ENCODE measurements at places on chromosomes 6 and 20.

- H3K4me3 ChIP-seq = no peak overlapping the region
- H3K36me3 ChIP-seq = no peaks in the 10 kb centered on the region
- H3K27me3 ChIP-seq = no peaks in the 10 kb centered on the region
- no peak for DNase-seq
Observed at GRCh38 chr6:112951829-112952228, 604.7 kb downstream of the RFPL4B start.

- H3K36me3 ChIP-seq = no peaks in the 10 kb centered on the region
- DNase-seq = no peak
- no peaks in the 10 kb centered on the region for H3K27me3 ChIP-seq
- no peak overlapping the region for H3K4me3 ChIP-seq
- no peak overlapping the region for H3K27ac ChIP-seq
Observed at GRCh38 chr6:14754751-14755513, 490.9 kb upstream of the JARID2 start.

DNA sequence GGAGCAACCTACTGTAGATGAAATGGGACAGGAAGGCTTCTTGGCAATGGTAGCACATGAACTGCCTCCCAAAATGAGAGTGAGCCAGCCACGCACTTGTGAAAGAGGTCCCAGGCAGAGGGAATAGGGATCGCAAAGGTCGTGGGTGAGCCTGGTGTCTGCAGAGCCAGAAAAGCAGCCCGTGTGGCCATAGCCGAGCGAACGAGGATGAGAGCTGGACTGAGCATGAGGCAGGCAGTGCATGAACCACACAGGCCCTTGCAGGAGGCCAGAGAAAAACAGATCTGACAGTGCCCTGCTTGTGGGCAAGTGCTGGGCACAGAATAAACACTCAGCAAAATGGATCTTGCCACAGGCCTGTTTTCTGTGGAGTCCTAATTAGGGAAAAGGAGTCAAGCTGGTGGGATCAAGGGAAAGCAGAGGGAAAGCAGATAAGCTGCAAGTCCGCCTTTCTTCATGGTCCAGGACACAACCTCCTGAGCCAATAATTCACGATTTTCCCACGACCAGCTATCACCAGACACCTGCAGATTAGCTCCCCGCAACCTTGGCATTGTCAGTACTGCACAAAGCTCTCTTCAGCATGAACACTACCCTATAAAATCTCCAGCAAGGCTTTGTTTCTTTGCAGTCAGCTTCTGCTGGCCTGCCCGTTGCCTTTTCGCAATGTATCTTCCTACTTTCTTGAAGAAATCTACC, 44.0 kb downstream of the GCNT2 start:
- H3K27ac ChIP-seq = no peak overlapping the region
- H3K27me3 ChIP-seq = no peaks in the 10 kb centered on the region
- no peaks in the 10 kb centered on the region for H3K36me3 ChIP-seq
- no peak overlapping the region for H3K4me3 ChIP-seq
- H3K4me1 ChIP-seq = no peaks in the 10 kb centered on the region

DNA sequence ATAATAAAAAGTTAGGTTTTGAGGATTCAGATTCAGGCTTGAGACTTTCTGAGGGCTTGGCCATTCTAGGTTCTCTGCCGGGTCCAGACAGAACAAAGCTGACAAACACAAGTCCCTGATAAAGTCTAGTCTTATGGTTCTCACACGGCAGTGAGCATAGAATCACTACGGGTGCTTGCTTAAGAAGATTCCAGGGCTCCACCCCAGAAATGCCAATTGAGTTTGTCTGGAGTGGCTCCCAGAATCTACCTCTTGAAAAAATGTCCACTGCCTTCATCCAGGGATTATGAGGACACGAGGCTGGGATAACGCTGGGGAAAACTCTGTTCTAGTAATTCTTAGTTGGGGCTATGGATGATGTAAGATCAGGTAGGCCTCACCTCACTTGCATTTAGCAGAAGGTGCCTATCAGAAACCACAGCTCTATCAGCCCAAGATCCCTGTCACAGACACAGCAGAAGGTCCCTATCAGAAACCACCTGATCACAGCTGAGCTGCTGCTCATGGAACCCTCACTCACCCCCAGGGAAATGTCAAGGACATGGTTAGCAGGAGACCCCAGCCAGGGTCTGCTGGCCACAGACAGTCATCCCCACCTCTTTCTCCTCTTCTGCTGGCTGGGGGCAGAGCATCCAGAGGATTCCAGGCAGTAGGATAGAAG, 52.3 kb downstream of the RAB44 start:
- no peak overlapping the region for H3K27ac ChIP-seq
- no peak for DNase-seq
- no peaks in the 10 kb centered on the region for H3K27me3 ChIP-seq
- H3K4me3 ChIP-seq = no peak overlapping the region

DNA sequence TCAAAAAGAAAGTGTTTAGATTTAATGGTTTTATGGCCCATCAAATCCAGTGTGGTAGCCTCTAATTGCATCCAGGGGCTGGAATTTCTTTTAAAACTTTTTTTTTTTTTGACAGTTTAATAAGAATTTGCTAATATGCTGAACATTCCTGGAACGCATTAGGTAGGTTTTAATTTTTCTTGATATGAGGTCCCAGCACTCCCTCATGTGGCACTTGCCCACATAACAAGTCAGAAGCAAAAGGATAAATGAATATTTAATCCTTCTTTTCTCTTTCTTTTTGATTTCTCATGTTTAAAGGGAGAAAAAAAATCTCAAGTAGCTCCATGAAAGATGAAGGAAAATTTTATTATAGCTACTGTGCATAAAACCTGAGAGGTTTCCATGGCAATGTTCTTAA, 13.5 kb downstream of the HAO1 start:
- peak; percentile 30 for DNase-seq
- H3K4me3 ChIP-seq = no peak overlapping the region
- H3K27ac ChIP-seq = no peak overlapping the region
- no peaks in the 10 kb centered on the region for H3K27me3 ChIP-seq
- H3K36me3 ChIP-seq = no peaks in the 10 kb centered on the region
- H3K4me1 ChIP-seq = no peaks in the 10 kb centered on the region

DNA sequence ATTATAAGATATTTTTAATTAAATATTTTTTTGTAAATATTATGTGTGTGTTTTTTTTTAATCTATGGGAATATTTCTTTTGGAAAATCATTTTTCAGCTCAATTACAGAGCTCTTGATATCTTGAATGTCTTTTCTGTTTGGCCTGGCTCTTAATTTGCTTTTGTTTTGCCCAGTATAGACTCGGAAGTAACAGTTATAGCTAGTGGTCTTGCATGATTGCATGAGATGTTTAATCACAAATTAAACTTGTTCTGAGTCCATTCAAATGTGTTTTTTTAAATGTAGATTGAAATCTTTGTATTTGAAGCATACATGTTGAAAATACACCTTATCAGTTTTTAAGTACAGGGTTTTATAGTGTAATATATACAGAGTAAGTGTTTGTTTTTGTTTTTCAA, 2.6 kb downstream of the ID4 start:
- H3K4me1 ChIP-seq = no peaks in the 10 kb centered on the region
- peak overlapping the region; percentile 66 for H3K4me3 ChIP-seq
- no peak overlapping the region for H3K27ac ChIP-seq
- H3K27me3 ChIP-seq = no peaks in the 10 kb centered on the region
- DNase-seq = no peak

DNA sequence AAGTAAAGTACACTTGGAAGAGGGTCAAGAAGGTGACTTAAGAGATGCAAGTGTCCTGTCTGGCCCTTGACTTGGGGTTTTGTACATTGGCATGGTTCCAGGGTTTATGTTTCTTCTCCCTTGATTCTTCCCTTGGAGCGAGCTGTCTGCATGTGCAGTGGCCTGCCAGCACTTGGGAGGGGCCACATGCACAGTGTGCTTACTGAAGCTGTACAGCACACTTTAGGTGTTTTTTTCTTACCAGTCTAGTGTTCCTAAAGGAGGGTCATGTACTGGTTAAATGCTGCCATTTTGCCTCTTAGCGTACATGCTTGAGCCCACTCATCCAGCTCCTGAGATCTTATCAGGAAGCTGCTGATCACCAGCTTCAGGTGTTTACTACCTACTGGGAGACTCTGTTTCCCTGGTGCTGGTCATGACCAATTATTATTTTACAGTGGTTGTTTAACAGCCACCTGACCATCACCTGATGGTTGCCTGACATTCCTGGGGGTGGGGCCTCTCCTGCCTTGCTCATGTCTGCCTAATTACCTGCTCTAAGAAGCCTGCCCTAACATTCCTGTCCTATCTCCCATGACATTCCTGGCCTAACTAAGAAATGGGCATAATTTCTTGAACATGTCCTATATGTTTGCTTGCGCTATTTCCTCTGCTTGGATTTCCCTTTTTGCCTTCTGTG, 182.9 kb downstream of the MCHR2 start:
- DNase-seq = no peak
- H3K36me3 ChIP-seq = no peaks in the 10 kb centered on the region
- H3K27ac ChIP-seq = no peak overlapping the region

DNA sequence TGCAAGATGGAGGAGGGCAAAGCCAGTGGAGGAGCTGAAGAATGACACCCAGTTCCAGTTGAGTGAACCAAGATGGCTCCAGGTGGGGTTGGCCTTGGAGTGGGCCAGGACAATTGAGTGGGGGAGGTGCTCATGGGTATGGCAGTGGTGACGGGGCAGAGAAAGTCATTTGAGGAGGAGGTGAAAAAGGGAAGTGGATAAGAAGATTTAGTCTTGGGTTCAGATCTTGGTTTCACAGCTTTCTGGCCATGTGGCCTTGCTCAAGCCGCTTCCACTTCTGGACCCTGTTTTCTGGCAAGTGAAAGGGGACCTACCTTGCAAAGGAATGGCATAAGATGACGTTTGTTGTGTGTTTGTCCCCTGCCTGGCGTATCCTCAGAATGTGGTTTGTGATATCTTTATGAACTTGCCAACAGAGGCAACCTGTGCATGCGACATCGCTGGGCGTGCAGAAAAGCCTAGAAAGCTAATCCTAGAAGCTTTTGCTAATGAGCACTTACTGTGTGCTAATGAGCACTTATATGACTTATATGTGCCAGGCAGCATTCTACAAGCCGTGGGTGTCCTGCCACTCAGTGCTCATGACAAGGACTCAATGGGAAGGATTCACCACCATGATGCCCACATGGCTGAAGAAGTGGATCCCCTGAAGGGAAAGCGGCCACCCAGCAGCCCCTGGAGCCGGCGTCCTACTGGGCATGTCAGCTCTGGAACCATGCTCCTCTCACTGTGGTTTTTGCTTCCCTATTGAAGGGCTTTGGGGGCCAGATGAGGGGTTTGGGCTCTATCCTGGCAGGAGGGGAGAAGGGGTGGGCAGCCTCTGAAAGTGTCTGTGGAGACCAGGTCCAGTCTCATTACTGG, 23.6 kb upstream of the STX16 start:
- no peaks in the 10 kb centered on the region for H3K27me3 ChIP-seq
- no peak overlapping the region for H3K27ac ChIP-seq
- H3K36me3 ChIP-seq = no peaks in the 10 kb centered on the region
- H3K4me3 ChIP-seq = no peak overlapping the region

- H3K36me3 ChIP-seq = no peaks in the 10 kb centered on the region
- no peak overlapping the region for H3K27ac ChIP-seq
- no peaks in the 10 kb centered on the region for H3K4me1 ChIP-seq
- H3K4me3 ChIP-seq = no peak overlapping the region
- H3K27me3 ChIP-seq = no peaks in the 10 kb centered on the region
Observed at GRCh38 chr20:16224836-16225235, 348.4 kb downstream of the KIF16B start.

DNA sequence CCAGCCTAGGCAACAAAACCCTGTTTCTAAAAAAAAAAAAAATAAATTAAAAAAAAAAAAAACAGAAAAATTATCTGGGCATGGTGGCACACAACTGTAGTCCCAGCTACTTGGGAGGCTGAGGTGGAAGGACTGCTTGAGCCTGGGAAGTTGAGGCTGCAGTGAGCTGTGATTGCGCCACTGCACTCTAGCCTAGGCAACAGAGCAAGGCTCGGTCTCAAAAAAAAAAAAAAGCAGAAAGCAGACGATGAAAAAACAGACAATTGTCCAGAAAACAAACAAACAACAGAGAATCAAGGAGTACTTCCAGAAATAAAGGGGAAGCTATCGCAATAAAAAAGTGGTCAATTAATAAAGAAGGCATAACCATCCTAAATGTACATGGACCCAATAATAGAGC, 229.4 kb downstream of the GMDS start:
- H3K4me3 ChIP-seq = no peak overlapping the region

DNA sequence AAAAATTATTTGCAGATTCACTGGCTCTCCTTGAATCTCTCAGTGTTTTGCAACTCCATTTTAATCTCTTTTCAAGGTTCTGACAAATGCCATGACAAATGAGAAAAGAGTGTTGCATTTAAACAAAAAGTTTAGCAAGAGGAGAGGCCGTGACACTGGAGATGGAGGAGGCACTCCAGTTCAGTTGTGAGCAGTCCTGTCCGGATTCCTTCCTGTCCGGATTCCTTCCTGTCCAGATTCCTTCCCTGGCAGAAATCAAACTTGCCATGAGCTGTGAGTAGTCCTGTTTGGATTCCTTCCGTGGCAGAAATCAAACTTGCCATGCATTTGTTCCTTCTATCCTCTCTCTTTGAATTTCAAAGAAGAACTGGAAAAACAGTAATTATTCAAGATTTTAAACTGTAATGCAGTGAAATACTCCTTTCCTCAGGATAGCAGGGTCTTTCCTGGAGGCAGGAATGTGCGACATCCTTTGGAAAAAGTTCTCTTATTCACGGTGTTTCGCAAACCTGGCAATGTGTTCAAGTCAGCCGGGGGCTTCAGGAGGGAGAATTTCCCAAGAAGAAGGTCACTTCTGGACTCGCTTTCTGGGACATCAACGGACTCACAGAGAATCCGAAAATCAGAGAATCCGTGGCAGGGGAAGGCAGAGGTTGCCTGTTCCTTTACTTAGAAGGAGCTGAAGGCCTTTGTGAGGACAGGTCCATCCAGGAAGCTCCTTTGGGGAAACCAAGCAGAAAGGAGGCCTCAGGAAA, 48.7 kb upstream of the DACT2 start:
- no peak overlapping the region for H3K4me3 ChIP-seq
- H3K27ac ChIP-seq = no peak overlapping the region
- H3K36me3 ChIP-seq = no peaks in the 10 kb centered on the region
- no peaks in the 10 kb centered on the region for H3K4me1 ChIP-seq

GRCh38 chr6:149335924-149336608, 18.6 kb downstream of the TAB2 start:
- no peaks in the 10 kb centered on the region for H3K36me3 ChIP-seq
- DNase-seq = no peak
- H3K4me3 ChIP-seq = no peak overlapping the region

DNA sequence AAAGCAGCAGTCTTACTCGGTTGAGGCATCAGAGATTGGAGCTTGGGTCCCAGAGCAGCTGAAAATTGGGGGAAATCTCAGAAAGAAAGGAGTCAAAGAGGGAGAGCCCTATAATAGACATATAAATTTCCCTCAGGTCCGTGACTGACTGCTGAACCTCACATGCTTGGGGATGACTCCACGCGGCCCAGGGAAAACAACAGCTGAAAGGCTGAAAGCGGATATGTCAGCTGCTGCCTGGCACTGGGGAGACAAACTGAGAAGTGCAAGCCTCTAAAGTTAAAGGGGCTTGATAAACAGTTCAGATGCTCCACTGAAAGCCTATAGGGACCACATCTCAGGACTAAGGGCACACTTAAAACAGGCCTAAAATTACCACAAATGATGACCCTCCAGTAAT, 255.9 kb upstream of the RIN2 start:
- no peaks in the 10 kb centered on the region for H3K36me3 ChIP-seq
- no peaks in the 10 kb centered on the region for H3K27me3 ChIP-seq
- H3K4me1 ChIP-seq = no peaks in the 10 kb centered on the region
- H3K4me3 ChIP-seq = no peak overlapping the region
- no peak overlapping the region for H3K27ac ChIP-seq

- no peaks in the 10 kb centered on the region for H3K4me1 ChIP-seq
- no peak overlapping the region for H3K27ac ChIP-seq
- no peak overlapping the region for H3K4me3 ChIP-seq
- H3K27me3 ChIP-seq = no peaks in the 10 kb centered on the region
- H3K36me3 ChIP-seq = no peaks in the 10 kb centered on the region
Observed at GRCh38 chr6:92196325-92196724, 1223.0 kb downstream of the EPHA7 start.

Measured in testis (tissue), 5 donors.